Left hindlimb (tissue), 1 donor: ENCODE measurements at places on chromosomes 7 and 10.

GRCh38 chr7:46626691-46627310 is 705.7 kb upstream of the IGFBP3 start:
- no peak for DNase-seq

DNA sequence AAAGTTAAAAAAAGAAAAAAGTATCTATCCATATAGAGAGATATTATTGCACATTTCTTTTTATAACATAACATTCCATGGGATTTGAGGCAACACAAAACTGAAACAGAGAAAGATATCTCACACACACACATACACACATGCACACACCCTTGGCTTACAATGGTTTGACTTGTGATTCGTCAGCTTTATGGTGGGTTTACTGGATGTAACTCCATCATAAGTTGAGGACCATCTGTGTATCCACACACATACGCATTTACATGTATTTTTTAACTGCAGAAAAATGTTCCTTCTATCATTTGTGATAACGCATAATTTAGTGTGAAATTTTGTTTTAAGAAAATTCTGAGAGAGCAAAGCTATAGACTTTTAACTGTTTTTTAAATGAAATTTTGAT is 74.2 kb upstream of the CDCA7L start:
- DNase-seq = no peak

DNA sequence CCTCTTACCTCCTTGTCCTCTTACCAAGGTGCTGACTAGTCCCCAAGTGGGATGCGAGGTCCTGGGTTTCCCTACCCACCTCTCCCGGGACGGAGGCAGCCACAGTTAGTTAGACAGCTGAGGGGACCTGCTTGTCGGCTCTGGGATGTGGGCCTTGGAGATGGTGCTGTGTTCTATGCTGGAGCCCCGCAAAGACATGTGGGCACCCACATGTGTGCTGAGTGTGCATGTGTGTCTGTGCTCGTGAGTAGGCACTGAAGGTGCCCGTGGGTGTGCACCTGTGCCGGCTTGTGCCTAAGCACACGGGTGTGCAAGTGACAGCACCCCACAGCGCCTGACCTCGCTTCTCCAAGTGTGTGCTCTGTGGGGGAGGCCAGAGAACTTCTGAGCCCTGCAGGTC is 62.2 kb downstream of the NEURL1 start:
- DNase-seq = no peak

DNA sequence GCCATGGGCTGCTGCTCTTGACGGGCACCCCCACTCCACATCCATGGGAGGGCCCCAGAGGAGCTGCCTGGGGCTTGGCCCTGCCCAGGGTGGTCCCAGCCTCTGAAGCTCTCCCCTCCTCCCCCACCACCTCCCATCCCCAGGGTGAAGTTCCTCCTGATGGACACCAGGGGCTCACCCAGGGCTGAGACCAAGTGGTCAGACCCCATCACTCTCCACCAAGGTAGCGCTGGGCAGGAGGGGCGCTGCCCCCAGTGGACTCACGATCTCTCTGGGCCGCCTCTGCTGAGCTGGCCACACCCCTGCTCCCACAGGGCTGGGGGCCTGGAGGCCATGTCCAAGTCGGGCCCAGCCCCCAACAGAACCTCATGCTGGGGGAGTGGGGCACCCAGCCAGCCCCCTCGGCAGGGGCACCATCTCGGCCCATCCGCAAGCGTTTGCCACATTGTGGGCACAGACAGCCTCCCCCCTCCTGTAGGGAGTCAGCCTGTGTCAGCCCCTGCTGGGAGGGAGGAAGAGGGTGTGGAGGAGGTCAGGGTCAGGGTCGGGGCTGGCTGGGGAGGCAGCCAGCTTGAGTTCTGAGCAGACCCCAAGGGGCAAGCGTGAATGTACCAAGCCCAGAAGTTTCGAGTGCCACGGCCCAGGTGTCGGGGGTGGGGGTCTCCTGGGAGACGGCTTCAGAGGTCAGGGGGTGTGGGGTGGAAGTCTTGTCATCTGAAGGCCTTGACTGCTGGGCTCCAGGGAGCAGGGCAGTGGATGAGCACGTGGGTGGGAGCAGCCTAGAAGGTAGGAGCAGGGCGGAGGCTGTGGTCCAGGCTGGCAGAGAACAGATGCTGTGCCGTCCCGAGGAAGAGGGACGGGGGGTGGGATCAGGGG is 2.8 kb downstream of the UPK3B start:
- peak; percentile 31 for DNase-seq

DNA sequence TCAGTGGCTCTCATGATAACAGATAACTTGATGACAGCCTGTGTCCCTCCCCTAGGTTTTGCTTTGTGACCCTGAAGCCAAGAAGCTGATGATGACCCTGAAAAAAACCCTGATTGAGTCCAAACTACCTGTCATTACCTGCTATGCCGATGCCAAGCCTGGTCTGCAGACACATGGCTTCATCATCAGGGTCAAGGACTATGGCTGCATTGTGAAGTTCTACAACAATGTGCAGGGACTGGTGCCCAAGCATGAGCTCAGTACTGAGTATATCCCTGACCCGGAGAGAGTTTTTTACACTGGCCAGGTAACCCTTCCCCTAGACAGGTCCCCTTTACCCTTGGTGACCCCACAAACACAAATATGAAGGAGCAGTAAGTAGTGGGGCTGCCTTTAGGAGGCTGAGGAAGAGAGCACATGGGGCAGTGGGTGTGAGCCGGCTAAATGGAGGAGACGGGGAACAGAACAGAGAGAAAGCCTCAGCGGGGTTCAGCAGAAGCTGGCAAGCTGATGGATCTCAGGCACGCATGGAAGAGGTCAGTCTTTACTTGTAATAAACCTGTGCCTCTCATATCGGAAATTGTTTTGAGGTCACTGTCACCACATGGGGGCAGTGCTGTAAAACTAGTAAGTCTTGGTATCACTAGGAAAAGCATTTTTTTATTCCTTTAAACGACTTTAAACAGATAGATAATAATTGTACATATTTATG is 20.2 kb downstream of the PDCD11 start:
- DNase-seq = peak; percentile 47

DNA sequence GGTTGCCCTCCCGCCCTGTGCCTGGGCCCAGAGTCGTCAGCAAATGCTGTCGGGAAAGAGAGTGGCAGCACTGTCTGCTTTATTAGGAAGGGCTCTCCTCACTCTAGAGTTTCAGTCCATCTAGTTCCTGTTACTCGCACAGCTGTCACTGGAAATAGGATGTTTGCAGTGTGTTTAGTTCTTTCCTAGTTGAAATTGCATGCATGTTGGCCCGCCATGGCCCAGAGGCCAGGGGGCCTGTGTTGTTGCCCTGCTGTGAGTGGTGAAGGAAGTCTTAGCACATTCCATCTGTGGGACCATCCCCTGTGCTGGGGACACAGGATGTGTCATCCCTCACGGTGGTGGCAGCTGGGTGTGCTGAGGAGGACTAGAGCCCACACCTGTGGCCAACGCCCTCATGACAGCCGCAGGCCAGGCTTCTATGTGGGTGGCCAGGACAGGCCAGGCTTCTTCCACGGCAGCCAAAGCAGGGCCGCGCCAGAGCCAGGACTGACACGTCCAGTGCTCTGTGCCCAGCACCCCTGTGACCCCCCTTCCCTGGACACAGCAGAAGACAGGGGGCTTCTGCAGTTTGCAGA is 45.4 kb downstream of the ZNF467 start:
- no peak for DNase-seq

DNA sequence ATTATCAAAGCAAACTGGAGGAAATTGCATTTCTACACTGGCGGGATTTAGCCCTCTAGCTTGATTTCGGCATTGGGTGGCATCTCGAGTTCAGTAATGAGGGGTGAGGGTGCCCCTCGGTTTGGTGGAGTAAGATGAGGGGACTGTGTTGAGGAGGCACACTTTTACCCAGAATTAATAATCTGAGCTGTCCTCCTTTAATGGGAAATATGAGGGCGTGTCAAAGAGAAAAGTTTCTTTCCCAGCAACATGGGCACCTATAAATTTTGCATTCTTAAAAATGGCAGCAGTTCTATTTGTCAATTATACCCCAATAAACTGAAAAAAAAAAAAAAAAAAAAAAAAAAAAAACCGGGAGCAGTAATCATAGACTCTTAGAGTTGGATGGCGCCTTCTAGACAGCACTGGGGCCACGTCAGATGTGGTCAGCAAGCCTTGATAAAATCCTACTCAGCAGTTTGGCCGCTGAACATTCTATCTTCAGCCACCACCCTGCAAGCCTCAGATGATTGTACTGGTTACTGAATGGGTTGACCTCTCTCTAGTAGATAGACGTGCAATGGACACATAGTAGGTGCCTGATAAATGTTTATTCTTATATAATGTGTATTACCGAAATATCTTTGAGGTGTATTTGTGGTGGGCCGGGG is 931 bp downstream of the PAPSS2 start:
- no peak for DNase-seq

GRCh38 chr7:66379542-66380160 is 174.5 kb downstream of the TPST1 start:
- DNase-seq = no peak

- no peak for DNase-seq
Measured at GRCh38 chr10:103969857-103970627, 3.1 kb downstream of the SLK start.

DNA sequence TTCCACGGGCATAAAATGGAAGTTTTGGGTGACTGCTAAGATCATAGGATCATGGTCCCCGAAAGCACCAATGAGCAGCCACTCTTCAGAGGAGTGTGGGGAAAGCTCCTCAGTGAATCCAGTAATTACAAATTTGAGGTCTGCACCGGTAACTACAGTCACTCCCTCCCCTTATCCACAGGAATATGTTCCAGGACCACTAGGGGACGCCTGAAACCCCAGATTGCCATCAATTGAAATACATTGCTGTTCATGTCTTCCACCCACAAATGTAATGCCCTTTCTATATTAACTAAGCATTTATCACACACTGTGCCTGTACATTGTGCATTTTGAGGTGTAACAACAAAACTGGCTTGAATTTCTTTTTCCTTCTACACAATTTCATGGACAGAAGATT is 447.9 kb upstream of the PFKP start:
- DNase-seq = no peak

- no peak for DNase-seq
Measured at GRCh38 chr10:24249829-24250415, 41.0 kb downstream of the KIAA1217 start.

GRCh38 chr7:92837000-92837749 is 802 bp upstream of the CDK6 start:
- DNase-seq = no peak

DNA sequence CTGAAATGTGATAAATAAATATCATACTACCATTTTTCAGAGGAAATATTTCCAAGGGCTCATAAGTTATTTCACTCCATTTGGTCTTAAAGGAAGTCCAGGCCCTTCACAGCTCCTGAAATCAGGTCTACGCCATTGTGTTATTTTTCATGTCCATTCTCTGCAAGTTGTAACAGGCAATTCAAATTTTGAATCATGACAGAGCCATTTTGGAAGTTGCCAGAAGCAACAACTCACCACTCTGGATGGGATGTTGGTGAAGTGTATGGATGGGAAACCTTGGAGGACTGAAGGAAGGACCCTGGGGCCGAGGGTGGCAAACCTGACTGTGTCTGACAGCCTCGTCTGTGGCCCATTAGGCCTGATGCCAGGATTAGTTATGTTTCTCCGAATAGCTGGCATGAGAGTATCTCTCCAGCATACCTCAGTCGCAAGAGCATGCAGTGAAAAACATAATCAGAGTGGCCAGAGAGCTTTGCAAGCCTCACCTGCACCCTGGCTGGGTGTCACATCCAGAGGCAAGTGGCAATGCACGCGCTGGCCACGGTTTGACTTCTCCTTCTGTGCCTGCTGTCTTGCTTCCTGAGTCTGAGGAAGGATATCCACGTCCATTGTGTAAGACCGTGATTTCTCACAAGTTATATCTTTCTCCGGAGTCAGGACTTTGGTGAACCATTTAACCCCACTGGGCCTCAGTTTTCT is 87.1 kb downstream of the NRP1 start:
- no peak for DNase-seq

GRCh38 chr10:14684354-14684753 is 90.3 kb downstream of the FAM107B start:
- no peak for DNase-seq

DNA sequence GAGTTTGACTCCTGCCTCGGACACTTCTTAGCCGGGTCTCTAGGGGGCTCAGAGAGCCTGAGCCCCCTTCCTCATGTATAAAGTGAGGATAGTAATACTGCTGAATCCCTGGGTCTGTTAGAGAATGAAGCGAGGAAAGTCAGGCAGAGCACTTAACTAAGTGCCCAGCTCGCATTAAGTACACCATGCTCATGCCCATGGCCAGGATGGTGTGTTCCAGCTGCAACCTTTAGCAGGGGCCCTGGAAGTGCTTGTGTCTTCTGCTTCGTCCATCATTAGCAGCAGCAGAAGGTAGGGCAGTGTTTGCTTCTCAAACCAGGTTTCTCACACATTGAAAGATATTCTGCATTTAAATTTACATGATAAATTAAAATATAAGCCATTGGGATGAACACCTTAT is 27.3 kb upstream of the WDFY4 start:
- no peak for DNase-seq

DNA sequence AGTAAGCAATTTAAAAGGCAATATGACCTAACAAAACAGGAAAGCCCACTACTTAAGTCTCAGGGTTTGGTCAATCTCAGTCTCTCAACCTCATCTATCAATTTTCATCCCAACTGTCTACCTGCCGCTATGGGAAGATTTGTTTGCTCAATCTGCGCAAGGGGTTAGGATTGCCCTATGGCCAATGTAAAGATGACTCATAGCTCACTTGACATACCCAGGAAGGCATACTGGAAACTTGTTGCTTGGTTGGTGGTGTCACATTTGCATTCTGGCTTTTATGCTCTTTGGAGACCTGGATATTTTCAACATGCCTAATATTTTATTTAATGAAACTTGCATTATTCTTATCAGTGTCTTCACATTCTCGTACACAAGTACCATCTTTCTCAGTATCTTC is 78.1 kb upstream of the TMEM196 start:
- no peak for DNase-seq

GRCh38 chr10:639001-639750 is 50.3 kb downstream of the DIP2C start:
- no peak for DNase-seq

DNA sequence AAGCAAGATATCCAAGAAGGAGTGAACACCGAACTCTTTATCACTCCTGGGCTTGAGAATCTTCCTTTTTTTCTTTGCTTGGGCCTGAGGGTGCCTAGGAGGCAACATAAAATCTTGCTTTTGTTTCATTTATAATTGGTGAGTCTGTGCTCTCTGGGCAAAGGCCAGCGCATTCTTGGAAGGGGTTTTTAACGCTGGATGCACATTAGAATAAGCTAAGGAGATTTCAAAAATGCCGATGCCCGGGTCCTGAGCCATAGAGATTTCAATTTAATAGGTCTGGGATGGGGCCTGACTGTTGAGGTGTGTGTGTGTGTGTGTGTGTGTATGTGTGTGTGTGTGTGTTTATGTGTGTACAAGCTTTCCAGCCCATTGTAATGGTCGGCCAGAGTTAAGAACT is 62.0 kb upstream of the SORCS3 start:
- no peak for DNase-seq

DNA sequence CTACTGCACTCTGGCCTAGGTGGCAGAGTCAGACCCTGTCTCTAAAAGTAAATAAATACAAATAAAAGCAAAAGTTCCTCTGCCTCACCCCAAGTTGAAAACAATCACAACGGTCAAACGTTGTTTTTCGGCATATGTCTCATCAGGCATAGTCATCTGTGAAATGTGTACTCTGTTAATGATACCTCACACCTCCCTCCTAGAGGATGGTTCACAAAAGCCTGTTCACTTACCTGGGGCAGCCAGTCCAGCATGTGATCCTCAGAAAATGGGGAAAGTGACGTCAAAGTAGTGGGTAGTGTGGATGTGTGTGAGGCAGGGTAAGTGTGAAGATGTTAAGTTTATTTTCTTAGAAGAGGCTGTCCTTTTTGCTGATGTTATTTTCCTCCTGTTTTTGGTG is 254.0 kb upstream of the LRGUK start:
- no peak for DNase-seq
